Upper lobe of left lung (tissue), 6 donors: ENCODE measurements at places on chromosomes 7 and 10.

- H3K27me3 ChIP-seq = no peaks in the 10 kb centered on the region
- no peak overlapping the region for H3K4me3 ChIP-seq
- no peaks in the 10 kb centered on the region for H3K4me1 ChIP-seq
- no peaks in the 10 kb centered on the region for H3K36me3 ChIP-seq
- no peak for DNase-seq
- H3K27ac ChIP-seq = no peak overlapping the region
Measured at GRCh38 chr7:146542101-146542500, 425.5 kb downstream of the CNTNAP2 start.

DNA sequence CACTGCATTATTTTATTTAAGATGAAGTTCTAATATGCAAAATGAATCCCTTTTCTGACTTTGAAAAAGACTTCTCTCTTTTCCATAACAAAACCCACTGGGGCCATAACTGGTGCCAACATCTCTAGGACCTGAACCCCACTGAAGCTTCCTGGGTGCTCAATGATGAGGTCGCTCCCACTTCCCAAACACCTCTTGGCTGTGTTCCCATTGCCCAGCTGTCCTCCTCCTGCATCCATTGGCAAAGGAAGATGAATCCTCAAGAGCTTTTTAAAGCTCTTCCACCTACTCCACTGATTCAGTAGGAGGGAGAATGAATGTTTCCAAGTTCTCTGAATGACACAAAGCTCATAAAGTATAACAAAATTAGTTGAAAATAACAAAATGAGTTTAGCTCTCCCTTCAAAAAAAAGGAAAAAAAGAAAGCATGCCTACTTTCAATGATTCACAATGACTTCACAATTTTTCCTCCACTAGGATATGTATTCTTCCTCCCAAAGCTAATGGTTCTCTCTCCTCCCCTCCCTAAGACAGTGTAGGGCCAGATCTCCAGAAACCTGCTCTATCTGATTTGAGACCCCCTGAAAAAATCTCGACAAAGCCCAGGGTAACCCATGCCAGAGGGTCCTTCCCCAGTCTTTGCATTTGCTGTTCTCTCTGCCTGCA, 64.8 kb downstream of the SORBS1 start:
- H3K36me3 ChIP-seq = no peaks in the 10 kb centered on the region
- no peak overlapping the region for H3K27ac ChIP-seq
- H3K4me1 ChIP-seq = peaks cover 12% of the 10 kb centered on the region
- no peaks in the 10 kb centered on the region for H3K27me3 ChIP-seq
- no peak overlapping the region for H3K4me3 ChIP-seq

DNA sequence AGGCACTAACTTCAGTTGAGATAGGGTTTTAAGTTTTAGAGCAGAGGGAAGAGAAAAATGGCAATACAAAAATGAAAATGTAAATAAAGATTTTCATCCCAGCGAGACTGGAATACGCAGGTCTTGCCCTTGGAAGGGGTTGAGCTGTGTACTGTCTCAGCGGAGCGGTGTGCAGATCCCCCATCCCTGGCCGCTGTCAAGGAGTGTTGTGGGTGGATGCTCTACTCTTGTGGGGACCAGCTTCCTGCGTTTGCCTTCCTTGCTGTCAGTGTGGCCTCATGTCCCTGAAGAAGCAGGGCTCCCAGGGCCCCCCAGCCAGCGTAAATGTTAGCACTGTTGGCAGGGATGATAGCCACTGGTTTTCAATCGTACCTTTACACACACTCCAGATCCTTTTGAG, 249.7 kb upstream of the PITRM1 start:
- no peak for DNase-seq
- no peaks in the 10 kb centered on the region for H3K36me3 ChIP-seq
- H3K27me3 ChIP-seq = no peaks in the 10 kb centered on the region
- peaks cover 17% of the 10 kb centered on the region for H3K4me1 ChIP-seq
- no peak overlapping the region for H3K27ac ChIP-seq
- no peak overlapping the region for H3K4me3 ChIP-seq

DNA sequence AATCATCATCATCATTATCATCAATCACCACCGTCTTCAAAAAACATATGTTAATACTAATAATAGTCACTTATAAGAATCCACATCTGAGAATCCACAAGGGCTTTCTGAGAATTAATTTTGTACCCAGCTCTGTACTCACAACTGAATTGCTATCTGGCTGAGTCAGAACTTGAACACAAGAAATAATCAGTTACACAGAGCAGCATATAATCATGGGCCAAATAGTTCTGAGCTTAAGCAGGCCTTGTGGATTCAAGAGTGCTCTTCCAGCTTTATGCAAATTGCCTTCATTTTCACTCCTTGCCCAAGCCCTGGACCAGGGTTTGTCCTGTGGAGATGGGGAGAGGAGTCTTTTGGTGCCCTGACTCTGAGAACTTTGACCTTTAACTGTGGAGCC, 304.5 kb downstream of the ZNF248 start:
- no peak overlapping the region for H3K27ac ChIP-seq
- no peak for DNase-seq
- H3K27me3 ChIP-seq = no peaks in the 10 kb centered on the region
- H3K4me1 ChIP-seq = no peaks in the 10 kb centered on the region
- H3K4me3 ChIP-seq = no peak overlapping the region

DNA sequence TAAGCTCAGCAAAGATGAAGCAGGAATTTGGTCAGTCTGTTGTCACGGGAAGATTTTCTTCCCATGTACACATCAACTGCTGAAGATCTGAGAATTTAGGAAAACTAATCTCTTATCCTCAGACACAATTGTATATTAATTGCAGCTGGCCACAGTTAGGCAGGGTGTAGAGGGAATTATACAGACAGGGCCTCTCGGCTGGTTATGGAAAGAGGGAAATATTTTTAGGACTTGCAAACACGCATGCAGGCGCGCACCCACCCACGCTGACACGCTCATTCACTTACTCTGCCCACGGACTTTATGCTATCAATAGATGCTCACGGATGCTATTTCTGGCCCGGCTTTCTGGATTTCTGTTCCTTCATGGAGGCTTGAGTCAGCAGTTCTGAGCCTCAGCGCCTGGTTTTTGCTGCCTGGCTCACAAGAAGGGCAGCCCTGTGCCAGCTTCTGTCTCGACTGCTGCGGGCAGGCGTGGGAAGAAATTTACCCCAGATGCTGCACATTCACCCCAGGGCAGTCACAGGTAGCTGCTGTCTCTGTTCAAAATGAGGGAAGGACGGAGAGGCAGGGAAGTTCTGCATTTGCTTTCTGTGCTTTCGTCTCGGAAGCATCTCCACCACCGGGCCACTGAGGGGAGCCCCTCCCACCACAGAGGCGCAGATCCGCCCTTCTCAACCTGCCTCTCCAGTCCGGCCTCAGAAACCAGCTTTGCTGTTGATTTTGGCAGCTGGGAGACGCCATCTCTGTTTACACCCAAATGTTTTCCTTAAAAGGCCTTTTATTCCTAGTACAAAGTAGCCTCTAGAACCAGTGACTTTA, 116.3 kb upstream of the BTBD16 start:
- no peak overlapping the region for H3K4me3 ChIP-seq
- no peaks in the 10 kb centered on the region for H3K27me3 ChIP-seq
- H3K27ac ChIP-seq = peak overlapping the region; percentile 36
- H3K4me1 ChIP-seq = peaks cover 11% of the 10 kb centered on the region
- H3K36me3 ChIP-seq = no peaks in the 10 kb centered on the region
- no peak for DNase-seq

- H3K27ac ChIP-seq = no peak overlapping the region
- H3K4me1 ChIP-seq = no peaks in the 10 kb centered on the region
- H3K27me3 ChIP-seq = no peaks in the 10 kb centered on the region
- no peak for DNase-seq
- H3K36me3 ChIP-seq = no peaks in the 10 kb centered on the region
- H3K4me3 ChIP-seq = no peak overlapping the region
Measured at GRCh38 chr10:62380016-62380415, 5.8 kb downstream of the ZNF365 start.

GRCh38 chr7:153072806-153073205, 313.3 kb downstream of the ACTR3B start:
- DNase-seq = no peak
- H3K4me1 ChIP-seq = no peaks in the 10 kb centered on the region
- no peaks in the 10 kb centered on the region for H3K36me3 ChIP-seq
- H3K27ac ChIP-seq = no peak overlapping the region
- no peaks in the 10 kb centered on the region for H3K27me3 ChIP-seq

GRCh38 chr7:156058248-156058647, 246.0 kb upstream of the SHH start:
- no peak overlapping the region for H3K27ac ChIP-seq
- H3K27me3 ChIP-seq = no peaks in the 10 kb centered on the region
- no peak for DNase-seq
- H3K4me1 ChIP-seq = no peaks in the 10 kb centered on the region
